Heart right ventricle (tissue), 16 donors: ENCODE measurements at places on chromosomes 2 and 18. TPM values are rescaled to one million over a fixed set of nuclear protein-coding genes. Genes with fewer than 3 reads are reported as not detected.

Gene DYNAP
- not detected for polyA plus RNA-seq

Gene MXD1
- 2.3 TPM for polyA plus RNA-seq

Gene GCA
- polyA plus RNA-seq: 7.3 TPM

Gene DYSF
- 29.8 TPM for polyA plus RNA-seq

Gene MLPH
- polyA plus RNA-seq: 9.7 TPM

Gene MAP2
- 3.5 TPM for polyA plus RNA-seq

Gene B3GNT7
- polyA plus RNA-seq: 0.72 TPM

Gene FHOD3
- 298 TPM for polyA plus RNA-seq

Gene REG3G
- polyA plus RNA-seq: not detected

Gene TPRKB
- 66.4 TPM for polyA plus RNA-seq

Gene IL36A
- polyA plus RNA-seq: not detected

GRCh38 chr18:11154368-11154989, 5.1 kb upstream of the PIEZO2 start:
- no peak for DNase-seq

DNA sequence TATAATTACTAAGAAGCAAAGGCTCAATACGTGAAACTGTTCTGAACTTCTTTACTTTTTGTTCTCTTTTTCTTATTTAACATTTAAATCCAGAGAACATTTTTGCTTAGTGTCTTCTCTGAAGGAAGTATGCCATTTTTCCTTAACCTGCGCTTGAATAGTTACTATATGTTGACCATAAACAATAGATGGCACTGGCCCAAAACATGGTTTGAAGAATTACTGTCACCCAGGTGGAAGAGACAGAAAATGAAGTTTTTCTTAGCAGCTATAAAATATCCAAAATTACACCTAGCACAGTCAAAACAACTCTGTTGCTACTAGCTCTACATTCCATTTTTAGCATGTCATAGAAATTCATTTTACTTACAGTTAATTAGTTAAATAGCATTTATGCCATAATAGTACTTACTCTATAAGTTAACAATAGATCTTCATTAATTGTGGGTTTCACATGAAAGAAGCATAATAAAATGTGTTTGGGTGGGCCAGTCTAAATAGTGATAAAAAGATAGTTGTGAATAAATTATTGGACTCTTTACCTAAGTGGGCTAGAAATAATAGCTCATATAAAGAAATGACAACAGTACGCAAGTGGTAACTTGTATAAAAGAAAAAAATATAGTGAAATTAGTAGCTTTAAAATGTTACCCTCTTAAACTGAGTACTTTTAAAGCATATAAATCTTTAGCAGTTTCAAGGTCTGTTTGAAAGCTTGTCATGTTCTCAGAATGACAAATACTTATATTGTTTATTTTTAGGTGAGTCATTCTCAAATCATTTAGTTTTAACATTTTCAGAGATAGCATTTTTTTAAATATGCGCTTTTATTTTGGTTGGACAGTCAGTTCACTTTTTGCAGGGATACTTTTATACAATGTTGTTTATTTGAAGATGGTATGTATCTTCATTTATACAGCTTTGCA, 3.7 kb downstream of the ETAA1 start:
- no peak for DNase-seq

GRCh38 chr2:156242874-156243273, 89.6 kb downstream of the NR4A2 start:
- DNase-seq: no peak

DNA sequence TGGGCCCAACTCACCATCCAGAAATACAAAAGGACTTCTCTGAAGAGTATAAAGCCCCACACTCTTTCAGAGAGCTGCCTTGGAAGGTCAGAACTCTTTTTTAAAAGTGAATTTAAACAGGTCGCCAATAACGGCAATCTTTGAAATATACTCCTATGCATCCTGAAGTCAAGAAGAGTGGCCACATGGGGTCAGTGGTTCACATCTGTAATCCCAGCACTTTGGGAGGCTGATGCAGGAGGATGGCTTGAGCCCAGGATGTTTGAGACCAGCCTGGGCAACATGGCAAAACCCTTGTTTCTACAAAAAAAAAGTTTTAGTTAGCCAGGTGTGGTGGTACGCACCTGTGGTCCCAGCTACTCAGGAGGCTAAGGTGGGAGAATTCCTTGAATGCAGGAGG, 68.1 kb upstream of the FZD7 start:
- DNase-seq: no peak

DNA sequence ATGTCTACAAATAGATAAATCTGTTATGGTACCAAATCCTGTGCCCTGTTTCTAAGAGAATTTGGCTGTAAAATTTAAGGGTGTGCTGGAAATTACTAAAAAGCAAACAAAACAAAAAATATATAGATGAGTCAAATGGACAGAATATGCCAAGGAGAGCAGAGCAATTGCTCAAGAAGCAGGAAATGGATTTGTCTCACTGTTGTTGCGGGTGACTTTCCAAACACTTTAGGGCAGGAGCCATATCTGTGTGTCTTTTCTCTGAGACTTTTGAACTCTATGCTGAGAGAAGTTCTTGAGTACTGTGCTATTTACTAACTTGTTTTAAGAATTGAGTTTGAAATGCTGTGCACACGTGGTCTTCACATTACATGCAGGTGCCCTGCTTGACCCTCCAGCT, 221.7 kb downstream of the PHLPP1 start:
- no peak for DNase-seq

DNA sequence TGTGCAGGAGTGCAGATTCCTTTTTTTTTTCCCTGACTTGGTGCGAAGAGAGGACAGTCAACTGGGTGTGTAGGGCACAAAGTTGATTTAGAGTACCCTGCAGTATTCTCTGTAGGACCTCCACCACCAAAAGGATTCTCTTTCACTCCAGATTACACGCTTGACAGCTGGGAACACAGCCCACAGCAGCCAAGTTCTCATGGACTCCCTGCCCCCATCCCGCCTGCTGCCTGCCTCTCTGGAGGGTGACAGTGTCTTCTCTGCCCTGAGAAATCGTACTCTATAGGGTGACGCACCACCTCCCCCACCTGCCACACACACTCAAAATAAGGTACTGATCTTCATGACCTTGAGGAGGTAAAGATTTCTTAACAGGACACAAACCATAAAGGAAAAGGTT, 26.6 kb upstream of the IHH start:
- DNase-seq: no peak

DNA sequence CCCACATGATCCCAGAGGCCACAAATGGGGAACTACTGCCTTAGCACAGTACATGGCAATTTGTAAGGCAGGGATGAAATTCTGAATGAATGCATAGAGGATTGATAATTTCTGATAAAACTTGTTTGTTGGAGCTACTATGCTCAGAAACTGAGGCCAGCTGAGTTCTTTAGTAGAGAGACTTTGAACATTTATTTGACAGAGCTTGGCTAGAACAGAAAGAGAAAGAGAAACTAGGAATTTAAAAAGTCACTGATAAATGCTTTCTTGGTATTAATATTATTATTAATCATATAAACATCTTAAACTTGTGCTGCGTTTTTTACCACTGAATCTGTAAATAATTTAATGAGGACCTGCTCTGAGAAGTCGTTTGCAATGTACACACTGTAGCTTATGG, 923.7 kb upstream of the CNTNAP5 start:
- no peak for DNase-seq

DNA sequence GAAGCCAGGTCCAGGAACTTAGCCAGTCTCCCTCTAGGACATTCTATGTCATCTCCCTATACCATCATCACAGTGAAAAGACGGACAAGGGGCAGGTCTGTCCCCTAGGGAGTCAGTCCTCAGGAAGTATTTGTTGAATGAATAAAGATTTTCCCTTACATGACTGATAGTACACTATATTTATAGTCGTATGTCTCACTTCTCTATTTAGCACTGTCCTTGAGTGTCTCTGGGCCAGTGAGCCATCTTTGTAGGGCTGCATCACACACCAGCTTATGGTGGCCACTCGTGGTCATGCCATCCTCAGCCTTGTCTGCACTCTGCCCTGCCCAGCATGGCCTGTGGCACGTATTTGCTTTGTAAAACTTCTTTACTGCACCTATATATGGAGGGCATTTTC, 25.8 kb downstream of the PTPN18 start:
- no peak for DNase-seq

DNA sequence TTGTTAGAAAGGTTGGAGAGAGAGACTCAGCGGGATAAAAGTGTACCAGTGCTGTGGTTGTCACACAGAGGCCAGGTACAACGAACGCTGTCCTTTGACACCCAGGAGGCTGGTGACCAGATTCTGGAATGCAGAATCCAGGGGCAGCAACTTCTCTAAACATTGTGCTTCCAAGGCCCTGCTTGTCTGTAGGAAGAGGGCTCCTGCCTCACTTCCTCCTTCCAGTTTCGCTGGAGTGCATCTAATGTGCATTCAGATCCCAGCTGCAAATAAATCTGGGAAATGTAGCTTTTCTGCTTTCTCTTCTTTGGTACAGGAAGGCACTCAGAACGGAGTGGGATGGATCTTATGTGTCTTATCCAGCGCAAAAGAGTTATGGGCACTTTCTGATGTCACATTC, 171.8 kb upstream of the ATP5MC3 start:
- no peak for DNase-seq

- no peak for DNase-seq
These were observed 148.2 kb downstream of the GLI2 start for GRCh38 chr2:120883607-120884440.

- DNase-seq: no peak
These were observed 400.5 kb upstream of the MEIS1 start for GRCh38 chr2:66034467-66034866.

- no peak for DNase-seq
These were observed 93.5 kb upstream of the ITGB6 start for GRCh38 chr2:160293391-160294091.

GRCh38 chr2:176004934-176005333, 2.9 kb upstream of the LNPK start:
- no peak for DNase-seq

- no peak for DNase-seq
These were observed 51.9 kb upstream of the RMP24 start for GRCh38 chr18:35920623-35921022.

DNA sequence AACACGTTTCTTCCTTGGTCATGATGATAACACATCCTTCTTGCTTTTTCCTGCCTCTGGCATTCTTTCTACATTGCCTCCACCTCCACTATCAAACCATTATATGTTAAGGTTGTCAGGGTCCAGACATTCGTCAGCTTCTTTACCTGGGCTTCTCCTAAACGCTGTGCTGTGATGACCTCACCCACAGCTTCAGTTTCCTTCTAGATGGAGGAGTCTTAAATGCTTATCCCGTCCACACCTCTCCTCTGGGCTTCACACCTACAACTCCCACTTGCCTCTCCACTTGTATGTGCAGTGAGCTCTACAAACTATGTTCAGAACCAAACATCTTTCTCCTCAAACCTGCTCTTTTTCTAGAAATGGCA, 666 bp upstream of the STAT1 start:
- no peak for DNase-seq

DNA sequence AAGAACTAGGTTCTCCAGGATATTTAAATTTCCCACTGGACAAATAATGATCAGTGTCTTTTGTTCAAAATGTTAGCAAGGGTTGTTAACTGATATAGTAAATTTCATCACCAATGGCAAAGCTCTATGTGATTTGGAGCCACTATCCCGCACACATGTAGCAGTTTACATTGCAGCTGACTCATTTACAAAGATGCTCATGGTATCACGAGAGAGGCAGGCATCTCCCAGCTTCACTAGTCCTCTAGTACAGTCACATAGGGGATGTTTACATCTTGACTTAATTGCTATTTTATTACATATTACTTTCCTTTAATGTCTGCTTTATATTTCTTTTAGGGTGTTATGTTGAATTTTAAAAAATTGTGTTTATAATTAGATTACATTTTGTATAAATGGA, 30.7 kb downstream of the KCNE4 start:
- no peak for DNase-seq
